ENCODE measurements at places on chromosomes 5 and 9.

- DNase-seq, result no peak
Measured at GRCh38 chr5:103513701-103514100, 48.9 kb downstream of the NUDT12 start.

GRCh38 chr5:125750147-125750860 lies 672.9 kb upstream of the GRAMD2B start:
- DNase-seq, result no peak

- DNase-seq, result no peak
Measured at GRCh38 chr5:14411216-14411615, 170.4 kb upstream of the OTULINL start.

- no peak for DNase-seq
Measured at GRCh38 chr5:10699987-10700386, 61.0 kb downstream of the DAP start.

DNA sequence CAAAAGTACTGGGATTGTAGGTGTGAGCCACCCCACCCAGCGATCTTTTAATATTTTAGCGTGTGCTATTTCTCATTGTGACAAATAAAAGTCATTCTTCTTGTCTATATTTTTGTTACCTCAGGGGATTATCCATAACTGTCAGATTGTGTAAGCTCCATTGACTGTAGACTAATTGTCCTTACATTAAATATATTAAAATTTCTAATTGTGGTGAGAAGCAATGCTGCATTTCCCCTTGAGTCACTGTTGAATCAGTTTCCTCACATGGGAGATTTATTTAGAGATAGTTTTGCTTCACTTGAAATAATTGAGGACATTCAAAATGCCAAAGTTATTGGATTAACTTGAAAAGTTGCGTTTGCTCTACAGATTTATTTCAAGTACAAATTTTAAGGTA lies 782.4 kb upstream of the WWC1 start:
- DNase-seq, result no peak

Measured in effector CD4-positive, alpha-beta T cell (primary cell).